A549 (cell line): ENCODE measurements at places on chromosomes 12 and 14.

DNA sequence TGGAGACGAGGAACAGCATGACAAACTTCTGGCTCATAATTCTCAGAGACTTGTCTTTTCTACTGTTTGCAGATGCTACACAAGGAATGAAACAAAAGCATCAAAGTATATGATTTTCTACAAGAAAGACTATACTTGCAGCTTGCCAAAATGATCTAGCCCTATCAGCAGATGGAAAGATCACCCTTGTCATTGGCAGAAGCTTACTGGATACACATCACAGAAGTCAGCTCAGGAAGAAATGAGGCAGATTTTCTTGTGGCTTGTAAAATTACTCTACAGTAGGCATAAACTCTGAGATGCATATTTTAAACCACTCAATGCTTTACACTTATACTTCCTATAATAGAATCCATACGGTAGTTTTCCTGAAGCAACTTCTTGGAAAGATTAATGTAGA lies 20.6 kb downstream of the E2F7 start:
- DNase-seq = no peak

- DNase-seq = no peak
These were observed 6.6 kb downstream of the RAP1B start for GRCh38 chr12:68617160-68617926.

GRCh38 chr12:87085286-87085685 lies 829.1 kb upstream of the MGAT4C start:
- no peak for DNase-seq

DNA sequence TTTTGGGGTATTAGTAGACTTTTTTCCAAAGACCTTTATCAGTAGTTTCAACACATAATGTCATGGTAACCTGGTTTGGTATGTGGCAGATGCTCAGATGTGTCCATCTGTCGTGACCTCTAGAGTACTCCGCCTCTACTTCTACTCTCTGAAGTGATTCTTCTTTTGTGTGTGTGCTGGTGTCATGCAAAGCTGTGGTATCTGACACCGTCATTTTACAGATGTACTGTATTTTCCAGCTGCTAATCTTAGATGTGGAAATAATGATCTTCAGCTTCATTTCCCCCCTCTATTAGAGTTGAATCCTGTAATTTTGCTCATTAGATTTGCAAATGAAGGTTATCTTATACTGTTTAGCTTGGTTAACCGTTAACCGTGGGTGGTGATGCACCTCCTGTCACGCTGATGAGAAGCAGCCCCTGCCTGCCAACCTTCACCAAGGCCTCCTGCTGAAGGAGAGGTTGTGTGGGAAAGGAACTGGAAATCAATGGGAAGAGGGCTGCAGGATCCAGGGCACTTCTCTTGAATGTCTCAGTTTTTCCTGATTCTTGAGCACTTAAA lies 222.4 kb upstream of the AMIGO2 start:
- peak; percentile 55 for DNase-seq

- no peak for DNase-seq
These were observed 42.8 kb downstream of the TSPAN9 start for GRCh38 chr12:3119756-3120601.

- DNase-seq = no peak
These were observed 374.6 kb downstream of the MDGA2 start for GRCh38 chr14:47300796-47301195.
